ENCODE measurements at places on chromosomes 13 and 19. TPM values are rescaled to one million over a fixed set of nuclear protein-coding genes. Genes with fewer than 3 reads are reported as not detected.

The SERPINE3 gene
- not detected for total RNA-seq

The KIR3DL1 gene
- total RNA-seq, result not detected

The KLK4 gene
- not detected for total RNA-seq

DNA sequence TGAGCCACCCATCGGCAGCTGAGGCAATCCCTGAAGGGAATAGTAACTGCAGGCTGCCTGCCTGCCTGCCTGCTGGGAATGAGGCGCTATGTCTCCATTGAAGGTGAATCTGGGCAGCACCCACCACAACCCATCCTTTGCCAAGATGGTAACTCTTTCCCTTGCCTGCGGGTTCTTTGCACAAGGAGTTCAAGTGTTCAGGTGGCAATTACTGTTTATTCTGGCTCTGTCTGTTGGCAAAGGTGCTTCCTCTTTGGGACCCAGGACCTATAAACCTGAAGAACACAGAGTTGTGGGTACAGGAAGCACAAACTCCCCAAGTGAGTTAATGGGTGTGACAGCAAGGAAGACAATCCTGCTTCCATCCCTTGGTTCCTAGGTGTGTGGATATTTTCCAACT lies 448.1 kb upstream of the ZNF507 start:
- H3K4me3 ChIP-seq, result no peak overlapping the region
- DNase-seq, result no peak

DNA sequence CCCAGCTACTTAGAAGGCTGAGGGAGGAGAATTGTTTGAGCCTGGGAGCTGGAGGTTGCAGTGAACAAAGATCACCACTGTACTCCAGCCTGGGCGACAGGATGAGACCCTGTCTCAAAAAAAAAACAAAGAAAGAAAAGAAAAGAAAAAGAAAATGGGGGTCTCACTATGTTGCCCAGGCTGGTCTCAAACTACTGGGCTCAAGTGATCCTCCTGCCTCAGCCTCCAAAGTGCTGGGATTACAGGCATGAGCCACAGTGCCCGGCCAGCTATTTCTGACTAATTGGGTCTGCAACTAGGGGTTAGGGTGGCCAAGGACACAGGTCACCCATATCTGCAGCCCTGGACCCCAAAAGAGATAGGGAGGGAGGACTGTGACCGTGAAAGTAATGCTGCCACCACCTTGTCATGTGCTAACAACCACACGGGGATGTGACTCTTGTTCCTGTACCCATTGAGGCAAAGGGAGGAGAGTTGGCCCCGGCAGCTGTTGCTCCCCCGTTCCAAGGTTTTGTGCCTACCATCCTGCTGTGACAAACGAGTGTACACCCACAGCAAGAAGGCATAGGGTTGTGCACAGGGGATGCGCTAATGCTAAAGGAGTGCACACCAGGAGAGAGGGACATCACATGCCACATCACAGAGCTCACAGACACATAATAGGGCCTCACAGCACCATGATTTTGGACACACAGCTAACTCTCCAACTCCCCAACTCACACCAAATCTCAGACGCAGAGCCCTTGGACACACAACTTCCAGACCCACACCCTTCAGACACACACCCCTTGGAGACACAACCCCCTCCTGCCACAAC lies 619 bp downstream of the MEF2B start:
- no peak overlapping the region for H3K4me3 ChIP-seq
- no peaks in the 10 kb centered on the region for H3K4me1 ChIP-seq
- H3K27me3 ChIP-seq, result no peaks in the 10 kb centered on the region
- H3K27ac ChIP-seq, result no peak overlapping the region
- no peaks in the 10 kb centered on the region for H3K36me3 ChIP-seq
- DNase-seq, result no peak

Data from aorta (tissue), 5 donors.